ENCODE measurements at places on chromosomes 5 and 9.

GRCh38 chr9:135671591-135672041 lies 8.5 kb downstream of the LCN9 start:
- DNase-seq = no peak

DNA sequence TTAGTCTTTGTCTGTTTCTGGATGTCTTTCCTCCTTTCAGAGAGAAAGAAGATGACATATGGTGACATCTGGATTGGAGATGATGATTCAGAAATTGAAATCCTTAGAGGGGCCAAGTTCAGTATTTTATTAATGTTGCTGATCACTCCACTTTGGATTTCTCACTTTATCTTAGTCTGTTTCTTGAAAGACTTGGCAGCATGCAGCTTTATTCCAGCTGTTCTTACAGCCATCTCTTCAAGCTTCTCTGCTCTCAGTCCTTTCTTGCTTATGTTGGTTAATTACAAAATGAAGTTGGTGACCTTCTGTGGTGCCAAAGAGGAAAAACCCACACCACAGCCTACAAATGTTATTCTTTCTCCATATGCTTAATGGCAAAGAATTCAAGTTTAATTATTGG lies 62.1 kb downstream of the SNCAIP start:
- DNase-seq = no peak

GRCh38 chr9:127578627-127578951 lies 33.5 kb upstream of the STXBP1 start:
- DNase-seq = no peak

GRCh38 chr5:143134269-143134668 lies 269.2 kb downstream of the NR3C1 start:
- no peak for DNase-seq

DNA sequence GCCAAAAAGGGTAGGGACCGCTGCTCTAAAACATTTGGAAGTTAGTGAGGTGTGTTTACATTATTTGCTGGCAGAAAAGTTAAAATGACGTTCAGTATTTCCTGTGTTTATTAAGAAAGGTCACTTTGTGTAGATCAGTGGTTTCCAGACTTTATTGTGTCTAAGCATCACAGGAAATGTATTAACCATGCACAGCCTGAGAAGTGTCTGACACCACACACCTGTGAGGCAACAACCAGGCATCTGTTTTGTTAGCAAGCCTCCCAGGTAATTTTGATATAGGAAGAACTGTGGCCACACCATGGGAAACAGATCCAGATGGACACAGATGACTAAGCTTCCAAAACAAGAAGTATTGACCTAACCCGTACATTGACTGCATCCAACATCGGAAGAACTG lies 12.0 kb downstream of the TTC1 start:
- DNase-seq = no peak

DNA sequence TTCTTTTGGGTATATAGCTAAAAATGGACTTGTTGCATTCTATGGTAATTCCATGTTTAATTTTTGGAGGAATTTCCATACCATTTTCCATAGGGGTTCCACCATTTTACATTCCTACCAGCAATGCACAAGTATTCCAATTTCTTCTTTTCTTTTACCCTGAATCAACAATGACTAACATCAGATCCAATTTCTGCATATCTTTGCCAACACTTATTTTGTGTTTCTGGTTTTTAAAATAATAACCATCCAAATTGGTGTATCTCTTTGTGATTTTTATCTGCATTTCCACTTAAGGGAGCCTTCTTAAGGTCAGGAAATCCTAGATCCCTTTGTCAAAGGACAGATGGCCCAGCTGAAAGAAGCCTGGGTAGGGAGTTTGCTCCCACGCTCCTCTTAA lies 29.5 kb upstream of the SMU1 start:
- no peak for DNase-seq
